Glutamatergic neuron (in vitro differentiated cells): ENCODE measurements at places on chromosomes 16 and 17. TPM values are rescaled to one million over a fixed set of nuclear protein-coding genes. Genes with fewer than 3 reads are reported as not detected.

FOXF1 gene
- total RNA-seq: not detected

DNA sequence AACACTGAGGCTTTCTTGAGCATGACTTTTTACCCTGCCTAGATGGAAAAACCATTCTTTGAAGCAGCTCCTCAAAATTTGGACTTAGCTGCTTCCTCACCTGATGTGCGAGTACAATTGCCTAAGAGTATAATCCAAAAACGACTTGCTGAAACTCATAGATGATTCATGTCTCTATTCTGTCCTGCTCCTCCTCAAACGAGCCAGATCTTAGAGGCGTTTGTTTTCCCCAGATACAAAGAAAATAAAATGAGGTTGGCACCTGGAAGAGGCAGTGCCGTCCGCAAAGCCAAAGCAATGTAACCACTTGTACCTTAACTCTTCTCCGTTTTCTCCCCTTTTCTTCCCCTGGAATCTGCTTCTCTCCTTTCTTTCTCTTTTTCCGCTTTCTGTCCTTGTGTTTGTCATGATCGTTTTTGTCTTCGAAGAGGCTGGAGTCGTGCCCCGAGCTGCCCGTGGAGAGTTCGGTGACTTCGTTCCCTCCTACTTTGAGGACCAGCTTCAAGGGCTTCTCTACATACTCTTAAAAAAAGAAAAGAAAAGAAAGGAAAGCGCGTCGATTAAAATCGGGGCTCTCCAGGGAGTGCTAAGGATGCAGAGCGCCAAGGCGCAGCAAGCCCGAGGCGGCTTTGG, 895 bp downstream of the BRD7 start:
- DNase-seq: no peak

DNA sequence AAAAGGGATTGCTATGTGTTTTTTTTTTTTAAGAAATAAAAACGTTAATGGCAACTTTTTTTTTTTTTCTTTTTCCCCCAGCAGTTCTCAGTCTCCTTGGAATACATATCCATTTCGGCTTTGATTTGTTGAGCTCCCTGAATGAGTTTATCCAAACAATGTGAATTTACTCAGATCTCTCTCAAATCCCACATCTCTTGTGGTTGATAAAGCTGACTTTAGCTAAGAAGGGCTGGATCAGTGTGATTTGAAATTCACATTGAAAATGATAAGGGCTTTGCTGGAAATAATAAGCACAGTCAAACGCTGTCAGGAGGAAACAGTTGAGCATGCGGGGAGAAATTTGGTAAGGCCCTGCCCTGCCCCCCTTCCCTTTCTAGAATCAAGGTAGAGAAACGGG, 74.1 kb upstream of the IRX3 start:
- DNase-seq: no peak

GRCh38 chr17:80850109-80850508, 141.5 kb upstream of the CHMP6 start:
- no peak for DNase-seq

DNA sequence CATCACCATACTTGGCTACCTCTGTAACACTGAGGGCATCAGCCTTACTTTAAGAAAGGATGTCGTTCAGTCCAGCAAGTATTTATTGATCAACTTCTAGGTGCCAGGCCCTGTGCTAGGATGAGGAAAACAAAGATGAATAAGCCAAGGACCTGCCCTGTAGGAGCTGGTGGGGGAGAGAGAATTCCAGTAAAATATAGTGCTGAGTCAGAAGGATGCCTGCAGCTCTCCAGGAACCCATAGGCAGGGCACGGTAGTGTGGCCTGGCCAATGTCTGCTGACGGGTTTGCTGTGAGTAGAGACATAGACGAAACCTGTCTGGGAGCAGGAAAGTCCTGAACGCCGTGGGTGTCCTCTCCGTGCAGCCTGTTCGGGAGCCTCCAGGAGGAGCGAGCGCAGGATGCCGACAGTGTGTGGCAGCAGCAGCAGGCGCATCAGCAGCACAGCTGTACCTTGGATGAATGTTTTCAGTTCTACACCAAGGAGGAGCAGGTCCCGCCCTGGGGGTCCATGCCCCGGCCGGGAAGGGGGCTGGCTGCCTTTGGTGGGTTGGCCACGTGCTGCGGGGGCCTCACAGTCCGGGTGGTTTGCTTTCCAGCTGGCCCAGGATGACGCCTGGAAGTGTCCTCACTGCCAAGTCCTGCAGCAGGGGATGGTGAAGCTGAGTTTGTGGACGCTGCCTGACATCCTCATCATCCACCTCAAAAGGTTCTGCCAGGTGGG, 55.6 kb downstream of the USP43 start:
- no peak for DNase-seq
